ENCODE measurements at places on chromosomes 2 and 18.
A peak's percentile ranks its signal among the peaks of the same experiment; 100 is the strongest.

DNA sequence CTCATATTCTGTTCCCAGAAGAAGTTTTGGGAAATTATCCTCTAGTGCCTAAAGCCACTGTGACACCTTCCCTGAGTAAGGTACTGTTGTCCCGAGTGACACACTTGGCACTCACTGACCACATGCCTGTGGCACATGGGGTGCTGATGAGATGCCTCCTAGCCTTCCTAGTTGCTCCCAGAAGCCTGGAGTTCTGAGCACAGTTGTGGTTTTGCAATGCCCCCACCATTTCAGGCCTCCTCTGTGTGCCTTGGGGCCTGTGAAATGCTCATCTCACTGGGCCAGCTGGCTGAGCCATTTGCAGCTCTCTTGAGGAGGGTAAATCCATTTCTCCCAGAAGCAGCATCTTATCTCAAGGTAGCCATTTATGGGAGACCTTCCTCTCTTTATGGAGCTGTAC, 91.8 kb downstream of the DGKD start:
- DNase-seq, result no peak

DNA sequence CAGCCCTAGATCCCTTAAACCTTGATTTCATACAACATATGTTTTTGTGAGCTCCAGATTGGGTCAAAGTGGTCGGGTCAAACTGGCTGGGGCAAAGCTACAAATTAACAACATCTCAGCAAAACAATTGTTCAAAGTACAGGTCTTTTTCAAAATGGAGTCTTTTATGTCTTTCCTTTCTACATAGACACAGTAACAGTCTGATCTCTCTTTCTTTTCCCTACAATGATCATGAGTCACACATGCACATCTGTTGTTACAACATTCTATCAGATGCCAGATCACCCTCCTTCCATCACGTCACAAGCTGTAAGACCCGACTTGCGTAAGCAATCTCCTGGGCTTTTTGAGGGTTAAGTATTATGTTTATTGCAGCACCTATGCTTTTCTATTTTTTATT, 55.1 kb downstream of the RHOB start:
- peak; percentile 86 for DNase-seq

DNA sequence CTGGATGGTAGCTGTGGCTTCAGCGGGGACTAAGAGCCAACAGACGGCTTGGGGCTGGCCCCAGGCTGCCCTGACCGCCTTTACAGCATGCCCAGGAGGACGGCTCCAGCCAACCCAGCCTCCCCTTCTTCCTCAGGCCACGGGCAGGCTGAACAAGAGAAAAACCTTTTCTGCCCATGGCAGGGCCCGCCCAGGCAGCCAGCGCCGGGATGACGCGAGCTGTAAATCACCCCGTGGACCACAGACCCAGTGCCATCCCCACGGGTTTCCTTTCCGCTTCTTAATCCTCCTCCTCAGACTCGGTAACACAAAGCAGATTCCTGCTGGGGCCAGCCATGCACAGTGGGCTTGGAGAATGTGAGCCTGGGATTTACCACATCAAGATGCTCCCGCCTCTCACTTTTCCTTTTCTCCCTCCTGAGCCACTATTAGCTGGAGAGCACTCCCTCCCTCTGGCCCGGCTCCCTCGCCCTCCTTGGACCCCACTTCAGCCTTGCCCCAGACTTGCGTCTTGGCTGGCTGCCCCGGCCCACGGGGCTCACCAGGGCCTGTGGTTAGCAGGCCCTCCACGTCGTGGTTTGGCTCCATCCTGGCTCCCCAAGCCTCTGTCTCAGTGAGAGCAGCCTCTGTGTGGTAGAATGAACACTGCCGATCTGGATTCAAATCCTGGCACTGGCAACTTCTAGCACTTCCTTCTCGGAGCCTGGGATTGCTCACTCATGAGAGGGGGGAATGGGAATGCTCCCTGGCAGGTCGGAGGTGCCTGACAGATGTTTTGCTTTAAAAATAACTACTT, 31.4 kb downstream of the ATOH8 start:
- DNase-seq, result peak; percentile 93

- no peak for DNase-seq
Measured at GRCh38 chr18:45415614-45416013, 199.7 kb upstream of the SLC14A2 start.

GRCh38 chr2:176699644-176700043, 430.4 kb downstream of the MTX2 start:
- no peak for DNase-seq
